ENCODE measurements at places on chromosomes 6 and 20. TPM values are rescaled to one million over a fixed set of nuclear protein-coding genes. Genes with fewer than 3 reads are reported as not detected.
A peak's percentile ranks its signal among the peaks of the same experiment; 100 is the strongest.

Gene SLC17A2
- total RNA-seq = not detected

Gene PSORS1C2
- not detected for total RNA-seq

Gene CST7
- total RNA-seq = 11.5 TPM

Gene SLC35F1
- 0.48 TPM for total RNA-seq

Gene CST1
- total RNA-seq = not detected

Gene SPATS1
- not detected for total RNA-seq

Gene MYT1
- not detected for total RNA-seq

Gene POLR1H
- total RNA-seq = 21.1 TPM

Gene GJA1
- total RNA-seq = 107 TPM

Gene EFCAB8
- total RNA-seq = 0.39 TPM

DNA sequence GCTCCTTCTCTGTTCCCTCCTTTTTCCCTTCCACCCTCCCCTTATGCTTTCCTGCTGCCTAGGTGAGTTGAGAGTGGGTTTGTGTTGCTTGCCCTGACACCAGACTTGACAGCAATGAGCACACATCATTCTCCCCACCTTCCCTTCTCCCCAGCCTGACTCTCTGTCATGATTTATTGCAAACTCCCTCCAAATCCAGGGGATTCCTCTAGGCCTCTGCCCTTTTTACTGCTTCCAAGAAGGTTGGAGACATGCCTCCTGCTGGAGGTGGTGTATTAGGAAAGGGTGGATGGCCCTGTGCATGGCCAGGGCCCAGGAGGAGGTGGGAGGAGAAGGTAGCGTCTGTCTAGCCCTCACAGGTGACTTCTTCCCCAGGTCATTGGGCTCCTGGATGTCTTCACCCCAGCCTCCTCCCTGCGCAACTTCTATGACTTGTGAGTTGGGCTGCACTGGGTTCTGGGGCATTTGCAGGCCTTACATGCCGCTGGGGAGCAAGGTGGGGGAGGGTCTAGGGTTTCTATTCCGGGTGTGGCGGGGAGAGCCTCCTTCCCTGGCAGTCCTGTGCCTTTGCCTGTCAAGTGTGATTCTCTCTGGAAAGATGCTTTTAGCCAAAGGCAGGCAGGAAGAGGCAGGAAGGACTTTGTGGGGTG is 2.1 kb downstream of the MAPK13 start:
- DNase-seq = peak; percentile 60

DNA sequence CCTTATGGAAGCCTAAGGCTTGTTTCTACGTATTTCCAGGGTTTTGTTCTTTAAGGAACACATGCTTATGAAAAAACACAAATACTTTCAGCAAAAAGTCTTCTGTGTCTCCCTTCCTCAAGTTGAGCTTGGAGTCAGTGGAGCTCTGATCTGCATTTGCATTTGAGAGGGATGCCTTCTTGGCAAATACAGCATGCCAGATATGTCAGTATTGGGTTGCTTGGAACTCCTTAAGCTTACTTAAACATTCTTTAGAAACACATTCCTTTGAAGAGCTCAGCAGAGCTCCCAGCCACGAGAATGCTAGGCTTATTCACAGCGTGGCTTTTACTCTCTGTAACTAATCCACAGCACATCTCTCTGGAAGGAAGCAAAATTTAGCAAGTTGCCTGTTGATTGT is 68.3 kb downstream of the ANKRD6 start:
- DNase-seq = no peak

- DNase-seq = no peak
These were observed 50.2 kb downstream of the NCOA3 start for GRCh38 chr20:47551841-47552240.

DNA sequence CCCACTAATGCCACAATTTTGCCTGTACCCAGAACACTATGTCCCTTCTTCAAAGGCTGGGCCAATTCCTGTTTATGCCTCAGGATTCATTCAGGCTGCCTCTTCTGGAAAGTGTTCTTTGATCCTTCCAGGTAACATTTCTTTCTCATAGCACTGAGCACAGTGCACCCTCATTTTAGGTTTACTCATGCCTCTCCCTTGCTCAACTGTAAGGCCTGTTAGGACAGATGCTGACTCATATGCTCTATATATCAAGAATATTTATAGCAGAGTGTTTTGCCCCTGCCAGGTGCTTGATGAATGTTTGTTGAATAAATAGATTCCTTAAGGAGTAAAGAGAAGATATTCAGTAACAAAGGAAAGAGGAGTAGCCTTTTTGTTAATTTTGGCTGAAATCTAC is 263.9 kb downstream of the PHF3 start:
- DNase-seq = no peak

DNA sequence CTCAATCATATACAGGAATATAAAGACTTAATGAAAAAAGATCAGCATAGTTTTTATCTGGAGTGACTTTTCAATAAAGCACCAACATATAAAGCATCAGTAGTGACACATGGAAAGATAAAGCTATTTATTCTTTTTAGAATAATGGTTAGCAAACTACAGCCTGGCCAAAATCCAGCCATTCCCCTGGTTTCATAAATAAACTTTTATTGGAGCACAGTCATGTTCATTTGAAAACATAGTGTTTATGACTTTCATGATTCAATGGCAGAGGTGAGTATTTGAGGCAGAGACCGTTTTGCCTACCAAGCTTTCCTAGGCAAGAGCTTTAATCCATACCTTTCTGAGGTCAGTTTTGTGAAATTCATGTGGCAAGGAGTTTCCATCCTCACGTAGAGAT is 153.5 kb downstream of the RPS12 start:
- no peak for DNase-seq

DNA sequence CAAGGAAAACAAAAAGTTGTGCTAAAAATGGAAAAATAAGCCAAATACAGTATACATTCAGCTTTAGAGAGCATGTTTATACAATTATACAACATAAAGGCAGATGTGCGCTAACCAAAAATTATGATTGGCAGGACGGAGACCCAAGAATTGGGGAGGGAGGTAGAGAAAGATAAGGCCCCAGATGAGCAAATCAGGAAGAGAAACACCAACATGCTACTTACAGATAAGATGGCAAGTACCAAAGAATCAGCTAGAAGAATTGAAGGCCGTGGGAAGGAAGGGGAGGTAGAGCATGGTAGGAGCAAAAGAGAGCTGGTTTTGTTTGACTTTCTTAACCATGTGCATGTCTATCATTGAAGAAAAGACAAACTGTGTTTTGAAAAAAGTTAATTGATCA is 45.4 kb downstream of the PRND start:
- DNase-seq = no peak

GRCh38 chr20:59207742-59208357 is 44.2 kb downstream of the ZNF831 start:
- no peak for DNase-seq

- no peak for DNase-seq
These were observed 31.3 kb upstream of the FAM184A start for GRCh38 chr6:119109654-119110325.

- DNase-seq = no peak
These were observed 12.2 kb upstream of the AKIRIN2 start for GRCh38 chr6:87714093-87714842.

DNA sequence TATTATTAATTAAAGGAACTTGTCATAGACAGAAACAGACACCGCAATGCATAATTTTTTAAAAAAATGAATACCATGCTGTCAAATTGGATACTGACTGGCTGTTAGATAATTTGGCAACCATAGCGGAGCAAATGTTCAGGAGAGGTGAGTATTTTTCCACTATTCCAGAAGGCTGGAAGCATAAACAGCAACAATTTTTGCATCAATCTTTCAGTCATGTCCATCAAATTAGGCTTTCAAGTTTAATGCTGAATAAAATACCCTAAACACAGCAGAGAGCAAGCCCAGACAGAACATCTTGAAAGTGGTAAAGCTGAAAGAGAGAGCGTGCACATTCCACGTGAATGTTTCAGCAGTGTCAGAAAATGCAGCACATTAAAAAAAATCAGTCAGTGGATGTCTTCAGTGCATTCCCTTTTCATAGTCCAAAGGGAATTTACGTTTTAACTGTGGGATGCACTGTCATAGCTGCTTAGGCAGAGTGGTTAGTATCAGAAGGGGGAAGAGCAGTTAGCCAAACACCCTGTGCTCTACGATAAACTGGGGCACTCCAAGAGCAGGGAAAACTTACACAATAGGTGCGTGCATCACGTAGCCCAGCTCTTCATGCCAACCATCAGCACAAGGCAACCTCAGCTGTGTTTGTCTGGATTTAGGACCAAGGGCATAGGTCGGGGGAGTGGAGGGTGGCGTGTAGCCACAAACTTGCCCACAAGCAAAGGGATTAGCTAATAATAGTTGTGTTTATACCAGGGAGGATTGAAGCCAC is 116.2 kb upstream of the STMND1 start:
- DNase-seq = no peak

GRCh38 chr6:109511832-109512231 is 28.8 kb upstream of the ZBTB24 start:
- no peak for DNase-seq

DNA sequence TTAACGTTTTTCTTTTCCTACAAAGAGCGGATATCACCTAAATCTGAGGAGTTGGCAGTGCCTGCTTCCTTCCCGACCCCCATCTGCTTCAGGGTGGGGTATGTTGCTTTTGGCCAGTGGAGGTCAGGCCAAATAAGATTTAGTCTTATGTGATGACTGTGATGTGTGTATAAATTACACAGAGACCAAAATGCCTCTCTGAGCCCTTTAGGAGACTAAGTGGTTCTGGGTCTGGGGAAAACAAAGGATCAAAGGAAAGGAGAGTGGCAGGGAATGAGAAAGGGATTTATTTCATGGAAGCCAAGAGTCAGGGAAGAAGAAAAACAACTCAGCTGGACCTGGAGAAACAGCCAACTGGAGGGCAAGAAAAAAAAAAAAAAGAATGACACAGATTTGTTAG is 39.1 kb upstream of the TBC1D7 start:
- no peak for DNase-seq

GRCh38 chr20:31542201-31542842 is 28.1 kb downstream of the HM13 start:
- no peak for DNase-seq

GRCh38 chr20:41095110-41095969 is 42.0 kb upstream of the PLCG1 start:
- no peak for DNase-seq

DNA sequence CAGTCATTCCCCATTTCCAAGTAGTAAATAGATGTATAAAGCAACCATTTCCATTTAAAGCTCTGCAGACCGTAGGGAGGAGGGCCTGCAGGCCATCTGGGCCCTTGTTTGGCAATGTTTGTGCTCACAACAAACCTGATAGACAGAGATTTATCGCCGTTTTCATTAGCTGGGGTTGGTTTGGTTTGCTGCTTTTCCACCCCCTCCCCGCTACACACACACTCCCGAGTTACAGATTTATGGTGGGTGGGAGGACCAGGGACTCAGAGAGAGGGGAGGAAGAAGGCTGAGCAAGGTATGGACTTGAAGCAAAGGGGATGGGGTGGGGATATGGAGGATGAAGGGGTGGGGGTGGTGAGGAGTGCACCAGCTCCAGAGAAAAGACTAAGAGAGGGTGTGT is 36.6 kb upstream of the FOXP4 start:
- no peak for DNase-seq

GRCh38 chr6:6001443-6001842 is 5.3 kb downstream of the NRN1 start:
- DNase-seq = no peak

DNA sequence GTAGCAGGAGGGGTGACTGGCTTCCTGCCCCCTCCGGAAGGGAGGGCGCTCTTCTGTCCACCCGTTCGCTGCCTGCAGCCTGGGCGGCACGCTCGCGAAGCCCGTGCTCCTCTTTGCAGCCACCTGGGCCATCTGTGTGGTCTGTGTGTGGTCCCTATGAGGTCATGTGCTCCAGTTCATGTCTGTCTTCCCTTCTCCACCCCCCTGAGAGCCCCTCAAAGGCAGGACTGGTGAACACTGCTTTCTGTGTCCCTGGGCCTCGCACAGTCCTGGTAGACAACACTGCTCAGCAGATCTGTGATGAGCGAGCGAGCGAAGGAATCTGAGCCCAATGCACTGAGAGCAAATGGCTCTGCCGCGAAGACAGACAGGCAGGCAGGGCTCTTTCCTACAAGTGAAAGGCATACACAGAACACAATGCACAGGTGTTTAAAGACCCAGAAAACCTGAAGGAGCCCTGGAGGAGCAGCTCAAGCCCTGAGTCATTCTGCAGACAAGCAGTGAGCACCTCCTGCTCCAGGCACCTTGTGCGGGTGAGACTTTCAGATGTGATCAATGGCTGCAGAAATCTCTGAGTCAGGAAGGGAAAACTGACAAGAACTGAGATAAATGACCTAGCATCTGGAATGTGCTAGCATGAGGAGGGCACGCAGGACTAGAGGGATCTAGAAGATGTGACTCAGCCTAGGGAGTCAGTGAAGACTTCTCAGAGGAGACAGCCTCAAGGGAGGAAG is 27.1 kb downstream of the PPP1R3G start:
- DNase-seq = peak; percentile 68

DNA sequence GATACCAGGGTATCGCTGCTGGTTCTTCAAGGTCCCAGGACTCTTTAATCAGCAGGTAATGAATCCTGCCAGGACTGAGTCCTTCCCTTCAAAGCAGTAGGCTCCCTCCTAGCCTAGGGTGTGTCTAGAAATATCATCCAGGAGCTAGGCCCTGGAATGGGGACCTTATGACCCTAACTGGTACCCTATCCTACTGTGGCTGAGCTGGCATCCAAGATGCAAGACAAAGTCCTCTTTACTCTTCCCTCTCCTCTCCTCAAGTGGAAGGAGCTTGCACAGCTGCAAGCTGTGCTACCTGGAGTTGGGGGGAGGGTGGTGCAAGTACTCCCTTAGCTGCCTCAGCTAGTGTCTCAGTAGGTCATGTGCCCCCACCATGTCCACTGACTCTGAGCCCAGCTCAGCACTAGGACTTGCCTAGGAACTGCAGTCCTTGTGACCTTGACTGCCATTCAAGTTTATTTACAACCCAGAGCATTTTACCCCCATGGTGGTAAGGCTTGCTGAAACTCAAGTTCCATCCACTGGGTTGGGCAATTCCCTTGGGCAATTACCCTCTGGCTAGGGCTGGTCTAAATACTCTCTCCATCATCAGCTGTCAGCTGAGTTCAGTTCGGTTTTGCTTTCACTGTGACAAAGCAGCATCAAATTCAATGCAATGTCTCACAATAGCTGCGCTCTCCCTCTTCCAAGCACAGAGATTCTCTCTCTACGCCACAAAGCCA is 48.4 kb upstream of the TOP1 start:
- no peak for DNase-seq

DNA sequence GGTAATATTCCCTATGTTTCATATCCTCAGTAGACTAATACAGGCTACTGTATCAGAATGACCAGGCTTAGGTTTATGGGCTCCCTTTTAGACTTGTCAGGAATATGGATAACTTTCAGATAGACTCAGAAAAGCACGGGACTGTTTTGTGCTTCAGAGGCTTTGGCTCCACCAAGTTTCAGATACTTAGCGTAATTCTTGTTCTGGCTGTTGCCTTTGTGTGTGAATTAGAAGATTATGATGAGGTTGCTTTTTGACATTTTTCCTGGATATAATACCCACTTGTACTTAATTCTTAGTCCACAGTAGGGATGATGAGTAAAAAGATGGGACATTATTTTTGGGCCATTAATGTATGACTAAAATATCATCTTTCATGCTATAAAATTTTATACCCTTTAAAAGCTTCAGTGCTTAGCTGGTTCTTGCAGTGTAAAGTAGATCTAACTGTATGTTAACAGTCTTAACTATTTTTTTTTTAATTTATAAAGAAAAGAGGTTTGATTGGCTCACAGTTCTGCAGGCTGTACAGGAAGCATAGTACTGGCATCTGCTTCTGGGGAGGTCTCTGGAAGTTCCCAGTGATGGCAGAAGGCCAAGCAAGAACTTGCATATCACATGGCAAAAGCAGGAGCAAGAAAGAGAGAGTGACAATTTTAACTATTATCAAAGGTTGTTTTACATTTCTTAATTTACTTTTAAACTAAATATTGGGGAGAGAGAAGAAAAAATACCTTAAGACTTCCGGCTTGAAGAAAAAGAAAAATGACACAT is 120.7 kb downstream of the ZFAND3 start:
- no peak for DNase-seq
